Spleen (tissue), 13 donors: ENCODE measurements at places on chromosomes 12 and 14. TPM values are rescaled to one million over a fixed set of nuclear protein-coding genes. Genes with fewer than 3 reads are reported as not detected.

Gene RNASE3
- 24.0 TPM for total RNA-seq

Gene SLC8A3
- total RNA-seq: 0.19 TPM

Gene NTN4
- 482 TPM for total RNA-seq

Gene MMP19
- 91.7 TPM for total RNA-seq

Gene LRTM2
- not detected for total RNA-seq

Gene RNASE1
- 438 TPM for total RNA-seq

Gene SIX6
- not detected for total RNA-seq

Gene TMEM119
- 14.7 TPM for total RNA-seq

Gene PLEKHD1
- 0.17 TPM for total RNA-seq

Gene GMPR2
- total RNA-seq: 57.0 TPM

Gene KICS2
- 22.6 TPM for total RNA-seq

Gene ANKRD33
- total RNA-seq: not detected
